Spinal cord (tissue), 10 donors: ENCODE measurements at places on chromosomes 16 and 17. TPM values are rescaled to one million over a fixed set of nuclear protein-coding genes. Genes with fewer than 3 reads are reported as not detected.

KRT27 gene
- not detected for total RNA-seq

ABCA9 gene
- total RNA-seq, result 68.3 TPM

HES7 gene
- 0.20 TPM for total RNA-seq

CTRB2 gene
- total RNA-seq, result not detected

SLC5A11 gene
- not detected for total RNA-seq

MRPS23 gene
- 17.0 TPM for total RNA-seq

VASN gene
- total RNA-seq, result 8.1 TPM

TEDC2 gene
- 8.0 TPM for total RNA-seq

ADAP2 gene
- total RNA-seq, result 12.0 TPM

ABCA10 gene
- total RNA-seq, result 6.5 TPM

MEOX1 gene
- total RNA-seq, result 2.3 TPM

DRC7 gene
- 6.0 TPM for total RNA-seq

OTOP2 gene
- not detected for total RNA-seq

KRTAP2-1 gene
- not detected for total RNA-seq

SYNGR3 gene
- total RNA-seq, result 20.1 TPM

TAT gene
- 0.22 TPM for total RNA-seq

SCARF1 gene
- total RNA-seq, result 4.2 TPM

KRTAP3-1 gene
- not detected for total RNA-seq

PYY gene
- total RNA-seq, result not detected

NDUFAB1 gene
- total RNA-seq, result 103 TPM
